ENCODE measurements at places on chromosomes 13 and 19. TPM values are rescaled to one million over a fixed set of nuclear protein-coding genes. Genes with fewer than 3 reads are reported as not detected.

IGFL2 gene
- not detected for total RNA-seq

MUC16 gene
- total RNA-seq: under 0.01 TPM

PALM gene
- total RNA-seq: 35.1 TPM

TNFRSF19 gene
- total RNA-seq: 9.1 TPM

DNA sequence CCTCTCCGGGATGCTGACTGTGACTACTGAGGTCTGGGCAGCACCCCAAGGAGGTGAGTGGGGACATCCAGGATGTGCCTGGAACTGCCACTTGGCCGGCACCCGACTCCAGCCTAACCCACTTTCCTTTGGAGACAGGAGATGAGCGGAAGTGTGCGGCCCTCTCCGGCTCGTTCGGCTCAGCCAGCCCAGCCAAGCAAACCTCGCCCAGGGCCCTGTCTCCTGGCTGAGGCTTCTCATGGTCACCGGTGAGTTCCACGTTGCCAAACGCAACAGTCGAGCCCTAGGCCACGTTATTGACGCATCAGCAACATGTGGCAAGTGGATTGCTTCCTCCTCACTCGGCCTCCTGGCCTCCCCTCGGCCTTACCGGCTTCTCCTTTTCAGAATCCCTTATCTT, 5.5 kb downstream of the SLC7A10 start:
- peaks cover 3% of the 10 kb centered on the region for H3K27me3 ChIP-seq
- H3K36me3 ChIP-seq: no peaks in the 10 kb centered on the region
- no peaks in the 10 kb centered on the region for H3K4me1 ChIP-seq
- no peak for DNase-seq
- no peak overlapping the region for H3K27ac ChIP-seq

- H3K4me3 ChIP-seq: peak within 1 kb of the TSS; percentile 86
- peak within 1 kb of the TSS; percentile 93 for H3K27ac ChIP-seq
- H3K27me3 ChIP-seq: no peaks in the 10 kb centered on the region
- DNase-seq: peak; percentile 73
- H3K36me3 ChIP-seq: no peaks in the 10 kb centered on the region
- peaks cover 4% of the 10 kb centered on the region for H3K4me1 ChIP-seq
These were observed at the start of gene ETHE1 for GRCh38 chr19:43526884-43527859. Gene ETHE1, minus strand, starts transcription at chr19:43527201. Its CDS starts 24 bp downstream, at chr19:43527177.

- H3K36me3 ChIP-seq: no peaks in the 10 kb centered on the region
- H3K4me1 ChIP-seq: no peaks in the 10 kb centered on the region
These were observed 1695.7 kb upstream of the SPRY2 start for GRCh38 chr13:82036602-82037001.

- H3K4me3 ChIP-seq: peak overlapping the region; percentile 68
- no peak for DNase-seq
- no peaks in the 10 kb centered on the region for H3K4me1 ChIP-seq
- H3K27ac ChIP-seq: peak overlapping the region; percentile 63
- no peaks in the 10 kb centered on the region for H3K27me3 ChIP-seq
- H3K36me3 ChIP-seq: peaks cover 10% of the 10 kb centered on the region
These were observed 825 bp downstream of the GMIP start for GRCh38 chr19:19642506-19643157.

DNA sequence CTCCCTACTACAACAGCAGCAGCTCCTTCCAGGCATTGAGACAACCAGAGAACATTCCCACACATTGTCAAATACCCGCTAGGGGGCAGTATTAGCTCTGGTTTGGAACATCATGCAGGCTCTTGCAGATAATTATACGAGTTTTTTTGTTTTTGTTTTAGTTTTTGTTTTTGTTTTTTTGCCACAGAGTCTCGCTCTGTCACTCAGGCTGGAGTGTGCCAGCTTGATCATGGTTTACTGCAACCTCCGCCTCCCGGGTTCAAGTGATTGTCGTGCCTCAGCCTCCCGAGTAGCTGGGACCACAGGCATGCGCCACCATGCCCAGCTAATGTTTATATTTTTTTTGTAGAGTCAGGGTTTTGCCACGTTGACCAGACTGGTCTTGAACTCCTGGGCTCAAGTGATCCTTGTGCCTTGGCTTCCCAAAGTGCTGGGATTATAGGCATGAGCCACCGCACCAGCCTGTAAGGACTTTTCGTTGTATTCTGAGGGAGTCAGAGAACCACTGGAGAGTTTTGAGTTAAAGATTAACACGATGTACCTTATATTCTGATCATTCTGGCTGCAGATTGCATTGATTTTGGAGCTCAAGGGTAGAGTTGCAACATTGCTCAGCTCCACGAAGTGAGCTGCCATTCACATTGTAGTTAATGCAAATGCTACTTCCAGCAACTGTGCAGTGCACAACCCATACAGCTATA, 41.7 kb upstream of the CEACAM20 start:
- H3K4me1 ChIP-seq: no peaks in the 10 kb centered on the region
- no peak overlapping the region for H3K27ac ChIP-seq
- DNase-seq: peak; percentile 50
- peaks cover 22% of the 10 kb centered on the region for H3K27me3 ChIP-seq
- no peaks in the 10 kb centered on the region for H3K36me3 ChIP-seq
- no peak overlapping the region for H3K4me3 ChIP-seq
